ENCODE measurements at places on chromosomes 7 and 10. TPM values are rescaled to one million over a fixed set of nuclear protein-coding genes. Genes with fewer than 3 reads are reported as not detected.
A peak's percentile ranks its signal among the peaks of the same experiment; 100 is the strongest.

DNA sequence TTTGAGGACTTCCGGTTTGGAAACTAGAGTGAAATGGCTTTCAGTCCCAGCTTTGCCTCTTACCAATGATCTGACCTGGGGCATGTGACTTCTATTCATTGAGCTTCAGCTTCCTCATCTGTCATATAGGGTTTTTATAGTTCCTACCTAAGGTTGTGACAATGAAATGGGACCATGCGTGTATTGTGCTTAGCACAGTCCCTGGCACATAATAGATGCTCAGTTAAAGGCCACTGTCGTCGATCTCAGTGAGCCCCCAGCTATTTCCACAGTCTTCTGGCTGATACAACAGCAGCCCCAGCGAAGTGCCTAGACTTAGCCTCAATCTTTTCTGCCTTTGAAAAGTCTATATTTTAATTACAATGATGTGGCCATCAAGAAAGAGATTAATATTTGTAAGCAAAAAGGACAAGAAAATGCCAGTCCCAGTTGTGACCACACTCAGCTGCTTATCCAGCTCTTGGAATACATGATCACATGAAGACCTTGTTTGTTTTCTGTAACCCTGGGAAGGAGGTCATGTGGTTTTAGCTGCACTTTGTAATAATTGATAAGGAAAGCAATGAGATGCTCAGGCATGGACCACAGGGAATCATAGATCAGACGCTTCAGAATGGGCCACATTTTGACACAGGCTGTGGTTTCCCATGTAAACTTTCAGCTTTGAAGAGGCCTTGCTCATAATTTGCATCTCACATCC, 44.6 kb downstream of the VWA2 start:
- DNase-seq, result no peak

DNA sequence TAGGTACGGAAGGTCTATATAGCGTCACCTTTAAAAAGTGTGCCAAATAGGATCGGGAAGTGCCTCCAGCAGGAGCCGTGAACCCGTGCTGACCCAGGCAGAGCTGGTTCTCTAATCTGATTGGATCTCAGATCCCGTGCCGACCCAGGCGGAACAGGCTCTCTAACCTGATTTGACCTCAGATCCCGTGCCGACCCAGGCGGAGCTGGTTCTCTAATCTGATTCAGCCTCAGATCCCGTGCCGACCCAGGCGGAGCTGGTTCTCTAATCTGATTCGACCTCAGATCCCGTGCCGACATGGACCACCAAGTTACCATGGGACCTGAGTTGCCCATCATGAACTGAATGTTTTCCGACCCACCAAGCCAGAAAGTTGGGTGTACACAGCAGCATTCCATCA, 463.9 kb downstream of the PTPRN2 start:
- no peak for DNase-seq

DNA sequence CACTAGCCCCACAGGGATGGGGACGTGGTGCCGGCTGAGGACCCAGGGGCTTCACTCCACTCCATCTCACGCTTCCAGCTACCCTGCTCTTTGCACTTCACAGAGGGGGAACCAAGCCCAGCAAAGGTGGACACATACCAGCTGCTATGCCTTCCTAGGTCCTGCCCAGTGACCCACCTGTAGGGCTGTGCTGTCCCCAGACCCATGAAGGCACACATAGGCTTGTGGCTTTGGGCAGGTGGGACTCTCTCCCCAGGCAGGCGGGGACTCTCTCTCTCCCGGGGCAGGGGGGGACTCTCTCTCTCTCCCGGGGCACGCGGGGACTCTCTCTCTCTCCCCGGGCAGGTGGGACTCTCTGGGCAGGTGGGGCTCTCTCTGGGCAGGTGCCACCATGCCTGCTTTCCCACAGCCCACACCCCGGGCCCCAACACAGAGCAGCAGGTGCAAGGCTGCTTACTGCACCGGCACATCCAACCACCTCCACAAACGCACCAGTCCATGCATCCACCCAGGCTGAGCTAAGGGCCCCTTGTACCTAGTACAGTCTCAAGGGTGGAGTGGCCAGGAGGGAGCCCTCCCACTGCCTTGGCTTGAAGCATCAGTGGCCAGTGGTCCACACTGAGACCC, 13.8 kb upstream of the GPR146 start:
- DNase-seq, result no peak

DNA sequence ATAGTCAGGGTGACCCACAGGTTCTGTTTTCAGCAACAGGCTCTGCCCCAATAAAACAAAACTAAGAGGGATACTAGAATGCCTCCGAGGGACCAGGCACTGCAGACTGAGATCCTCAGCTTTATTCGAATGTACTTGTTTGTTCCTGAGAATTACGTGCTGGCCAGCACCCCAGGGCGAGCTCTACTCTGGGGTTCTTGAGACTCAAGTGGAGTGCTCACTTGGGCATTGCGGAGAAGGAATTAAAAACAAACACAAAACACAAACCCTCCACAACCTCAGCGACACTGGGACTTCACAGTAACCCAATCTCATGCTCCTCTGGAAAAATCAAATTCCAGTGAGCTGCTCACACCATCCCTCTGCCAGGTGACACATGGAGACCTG, 250.7 kb downstream of the TNS3 start:
- no peak for DNase-seq

DNA sequence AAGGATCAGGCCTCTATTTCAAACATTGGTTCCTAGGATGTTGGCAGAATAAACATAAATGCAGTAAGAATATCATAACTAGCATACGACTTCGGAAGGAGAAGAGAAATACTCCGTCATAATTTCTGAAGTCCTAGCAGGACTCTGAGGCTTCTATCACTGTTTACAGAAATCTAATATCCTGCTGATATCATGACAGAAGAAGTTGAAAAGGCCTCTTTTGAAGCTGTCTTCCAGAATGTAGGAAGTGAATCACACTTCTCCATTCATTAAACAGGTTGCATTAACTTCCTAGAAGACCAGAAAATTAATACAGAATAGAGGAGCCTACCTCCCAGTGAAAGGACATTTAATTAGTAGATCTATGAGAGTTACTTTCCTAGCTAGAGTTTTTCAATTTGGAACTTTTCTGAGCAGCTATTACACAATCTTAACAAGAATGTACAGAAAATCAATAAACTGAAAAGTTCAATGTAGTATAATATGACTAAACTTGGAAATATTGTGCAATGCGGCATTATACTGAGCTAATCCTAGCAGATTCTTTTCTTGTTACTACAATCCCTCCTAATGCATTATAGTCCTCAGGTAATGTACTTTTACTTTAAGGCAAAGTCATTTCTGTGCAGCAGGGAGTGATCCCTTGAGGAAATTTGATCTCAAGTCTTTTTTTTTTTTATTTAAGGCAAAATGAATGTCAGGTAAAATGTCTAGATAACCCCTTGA, 622.6 kb upstream of the CELF2 start:
- DNase-seq, result no peak

DNA sequence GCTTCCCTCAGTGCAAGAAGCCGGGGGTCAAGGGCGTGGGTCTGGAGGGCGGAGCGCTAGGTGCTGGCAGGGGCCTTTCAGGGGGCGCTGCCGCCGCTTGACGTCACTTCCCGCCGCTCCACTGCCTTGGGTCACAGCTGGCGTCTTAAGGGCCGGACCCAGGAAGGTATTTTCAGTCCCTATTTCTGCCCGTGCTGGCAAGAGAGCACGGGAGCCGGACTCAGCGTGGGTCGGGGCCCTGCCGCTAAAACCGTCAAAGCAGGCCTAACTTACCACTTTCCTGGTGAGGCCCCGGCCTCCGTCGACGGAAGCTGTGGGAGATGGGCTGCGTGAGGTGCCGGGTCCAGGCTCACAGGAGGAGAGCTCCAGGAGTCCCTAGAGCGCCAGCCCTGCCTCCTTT, 12.0 kb downstream of the VAX1 start:
- no peak for DNase-seq

- DNase-seq, result no peak
Measured at GRCh38 chr7:2737771-2738540, 50.0 kb downstream of the AMZ1 start.

- DNase-seq, result no peak
Measured at GRCh38 chr10:71397296-71398212, 834 bp downstream of the CDH23 start.

DNA sequence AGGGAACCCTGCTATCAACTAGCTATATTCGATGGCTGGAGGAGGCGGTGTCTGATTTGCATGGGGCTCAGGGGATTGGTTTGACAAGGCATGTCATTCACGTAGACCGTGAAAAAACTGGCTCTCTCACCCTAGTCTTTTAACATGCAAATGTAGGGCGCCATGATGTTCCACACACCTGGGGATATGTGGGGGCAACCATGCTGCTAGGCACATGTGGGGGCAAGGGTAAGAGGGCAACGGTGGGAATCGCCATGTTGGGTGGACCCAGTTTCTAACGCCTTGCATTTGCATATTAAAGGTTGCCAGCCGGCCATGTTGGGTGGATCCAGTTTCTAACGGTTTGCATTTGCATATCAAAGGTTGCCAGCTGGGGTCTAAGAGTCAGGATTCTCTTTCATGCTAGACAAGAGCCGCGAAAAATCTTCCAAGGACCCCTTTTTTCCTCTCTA, 419.2 kb upstream of the NFE2L3 start:
- DNase-seq, result no peak

- no peak for DNase-seq
Measured at GRCh38 chr10:69312528-69312927, 34.2 kb downstream of the HK1 start.

DNA sequence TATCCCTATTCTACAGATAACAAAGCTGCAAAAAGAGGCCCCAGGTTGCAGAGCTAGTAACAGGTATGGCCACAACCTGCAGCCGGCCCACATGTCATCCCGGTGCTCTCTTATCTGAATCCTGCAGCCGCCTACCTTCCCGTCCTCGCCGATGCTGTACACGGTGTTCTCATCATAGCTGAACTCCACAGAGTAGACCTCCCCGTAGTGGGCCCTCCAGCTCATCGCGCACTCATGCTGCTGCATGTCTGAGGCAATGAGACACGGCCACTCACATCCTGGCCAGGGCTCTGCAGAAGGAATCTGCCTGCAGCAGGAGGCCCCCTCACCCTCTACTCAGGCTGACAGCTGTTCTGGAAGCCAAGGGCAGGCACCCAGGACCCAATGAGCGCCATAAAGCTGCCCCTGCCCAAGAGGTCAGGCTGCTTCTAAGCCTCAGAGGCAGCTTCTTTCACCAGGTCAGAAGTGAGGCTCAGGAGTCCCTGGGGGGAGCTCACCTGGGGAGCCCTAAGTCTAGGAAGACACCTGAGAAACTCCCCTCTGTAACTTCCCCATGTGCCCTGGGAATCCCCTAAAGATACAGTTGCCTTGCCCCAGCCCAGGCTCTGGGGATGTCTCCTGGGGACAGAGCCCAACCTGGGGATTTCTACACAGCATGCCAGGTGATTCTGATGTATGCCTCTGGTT, 17.9 kb upstream of the CYREN start:
- no peak for DNase-seq

- DNase-seq, result no peak
Measured at GRCh38 chr10:34507217-34507616, 307.9 kb downstream of the PARD3 start.

DNA sequence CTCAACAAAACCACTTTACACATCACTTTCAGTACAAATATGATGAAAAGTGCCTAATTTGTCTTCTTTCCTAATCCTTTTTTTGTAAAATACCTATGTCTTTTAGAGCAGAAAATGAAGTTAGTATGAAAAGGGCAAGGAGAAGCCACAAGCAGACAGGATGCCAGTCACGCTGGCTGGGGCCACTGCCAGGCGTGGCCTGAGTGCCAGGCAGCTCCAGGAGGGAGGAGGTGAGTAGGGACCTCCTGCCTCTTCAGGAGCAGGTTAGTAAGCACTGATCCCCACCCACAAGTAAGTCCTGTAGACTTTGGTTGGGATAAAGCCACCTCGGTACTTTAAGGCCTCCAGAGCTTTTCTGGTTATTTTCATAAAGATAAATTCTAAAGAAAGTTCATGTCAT, 432.0 kb downstream of the GRID1 start:
- DNase-seq, result no peak

DNA sequence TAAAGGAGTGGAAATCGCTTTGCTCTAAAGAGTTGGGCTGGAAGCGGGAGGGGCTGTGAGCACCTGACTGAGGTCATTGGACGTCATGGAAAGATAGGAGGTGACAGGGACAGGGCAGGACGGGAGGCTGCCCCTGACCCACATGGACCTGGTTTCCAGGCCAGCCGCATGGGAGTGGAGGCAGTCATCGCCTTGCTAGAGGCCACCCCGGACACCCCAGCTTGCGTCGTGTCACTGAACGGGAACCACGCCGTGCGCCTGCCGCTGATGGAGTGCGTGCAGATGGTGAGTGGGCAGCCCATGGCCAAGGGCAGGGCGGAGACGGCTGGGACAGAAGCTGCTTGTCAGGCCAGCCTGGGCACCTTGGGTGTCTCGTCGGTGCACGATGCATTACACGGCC, 41.8 kb downstream of the PFKP start:
- no peak for DNase-seq

DNA sequence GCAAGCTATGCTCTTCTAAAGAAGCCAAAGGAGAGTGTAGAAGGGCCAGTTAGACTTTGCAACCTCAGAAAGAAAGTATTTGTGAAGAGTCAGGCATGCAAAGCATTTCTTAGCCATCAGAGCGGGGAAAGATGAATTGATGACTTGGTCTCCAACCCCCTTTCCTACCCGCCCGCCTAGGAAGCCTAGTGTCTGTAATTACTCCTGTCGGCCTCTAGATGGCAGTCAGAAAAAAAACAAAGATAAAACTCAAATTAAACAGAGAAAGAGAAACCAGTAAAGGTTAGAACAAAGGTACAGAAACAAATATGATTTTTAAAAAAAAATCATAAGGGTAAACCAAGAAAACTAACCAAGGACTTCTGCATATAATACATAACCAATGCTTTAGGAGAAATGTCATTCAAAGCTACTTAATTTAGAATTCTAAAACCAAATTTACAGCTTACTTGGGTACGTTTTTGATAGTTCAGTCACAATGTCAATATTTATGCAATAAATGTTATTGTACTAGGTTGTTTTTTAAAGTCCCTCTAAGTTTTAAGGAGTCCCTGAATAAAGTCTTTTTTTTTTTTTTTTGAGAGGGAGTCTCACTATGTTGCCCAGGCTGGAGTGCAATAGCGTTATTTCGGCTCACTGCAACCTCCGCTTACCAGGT, 97.6 kb downstream of the LYZL1 start:
- DNase-seq, result no peak

- DNase-seq, result peak; percentile 64
Measured at GRCh38 chr10:5094265-5095205, at the start of gene AKR1C3. Gene AKR1C3, plus strand, starts transcription at chr10:5094414. Its CDS starts 31 bp downstream, at chr10:5094445.

DNA sequence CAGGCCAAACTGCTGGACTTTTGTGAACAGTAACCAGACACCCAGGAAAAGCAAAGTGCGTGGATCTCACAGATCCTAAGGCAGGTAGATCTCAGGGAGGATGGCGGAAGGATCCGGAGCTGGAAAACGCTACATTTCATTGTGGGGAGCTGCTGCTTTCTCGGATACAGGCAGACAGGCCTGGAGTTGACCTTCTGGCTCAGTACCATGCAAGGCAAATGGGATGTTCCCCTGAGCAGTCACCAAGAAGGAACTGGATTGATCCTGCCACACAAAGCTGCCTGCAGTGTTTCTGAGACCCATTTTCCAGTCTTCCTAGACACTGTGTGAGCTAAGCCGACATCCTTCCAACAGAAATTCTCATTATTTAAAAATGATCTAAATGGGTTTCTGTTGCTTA, 65.5 kb downstream of the ZRANB1 start:
- no peak for DNase-seq

CTAGE8 gene
- total RNA-seq, result 9.5 TPM

MYOZ1 gene
- total RNA-seq, result 1.1 TPM

MOGAT3 gene
- not detected for total RNA-seq

STOX1 gene
- total RNA-seq, result 1.2 TPM

LBX1 gene
- total RNA-seq, result not detected

SLC16A9 gene
- total RNA-seq, result 3.5 TPM

METTL2B gene
- 39.9 TPM for total RNA-seq

ZNF117 gene
- 2.0 TPM for total RNA-seq

PLPP4 gene
- total RNA-seq, result 3.9 TPM

SLC26A3 gene
- total RNA-seq, result not detected

SEMA4G gene
- 1.2 TPM for total RNA-seq

OR6V1 gene
- total RNA-seq, result not detected

SNX10 gene
- 18.8 TPM for total RNA-seq
